ENCODE measurements at places on chromosomes 6 and 20. TPM values are rescaled to one million over a fixed set of nuclear protein-coding genes. Genes with fewer than 3 reads are reported as not detected.

DNA sequence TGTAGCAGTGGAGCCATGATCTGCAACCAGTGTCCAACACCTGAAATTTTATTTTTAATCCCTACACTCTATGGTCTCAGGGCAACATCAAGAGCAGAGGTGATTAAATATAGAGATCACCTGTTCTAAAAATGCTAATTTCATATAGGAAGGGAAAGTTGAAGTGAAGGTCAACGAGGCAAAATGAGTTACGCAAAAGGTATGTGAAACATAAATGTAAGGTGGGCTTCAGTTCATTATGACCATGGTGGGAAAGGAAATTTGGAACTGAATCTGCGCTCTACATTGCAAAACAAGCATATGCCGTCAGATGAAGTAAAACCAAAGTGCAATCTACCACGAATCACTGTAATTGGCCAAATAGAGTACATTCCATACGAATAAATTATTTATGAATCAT, 35.2 kb upstream of the STMND1 start:
- no peak for DNase-seq

Gene PCK1
- total RNA-seq, result 0.57 TPM

Gene NTSR1
- total RNA-seq, result not detected

DNA sequence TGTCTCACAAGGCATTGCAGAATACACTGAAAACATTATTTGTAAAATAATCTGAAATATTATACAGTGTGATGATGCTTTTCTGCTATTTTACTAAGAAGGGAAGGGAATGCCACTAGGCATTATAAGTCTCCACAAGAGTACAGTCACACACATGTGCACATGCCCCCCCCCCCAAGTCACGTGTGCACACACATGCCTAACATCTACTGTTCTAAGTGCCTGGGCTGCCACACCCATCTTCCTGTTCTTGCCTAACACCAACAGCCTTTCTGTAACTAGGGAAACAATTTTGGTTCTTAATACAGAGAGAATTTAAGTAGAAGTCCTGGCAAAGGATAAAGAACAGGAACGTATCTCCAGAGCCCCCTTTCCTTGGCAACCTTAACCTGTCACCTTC, 58.2 kb upstream of the BCLAF1 start:
- DNase-seq, result no peak

DNA sequence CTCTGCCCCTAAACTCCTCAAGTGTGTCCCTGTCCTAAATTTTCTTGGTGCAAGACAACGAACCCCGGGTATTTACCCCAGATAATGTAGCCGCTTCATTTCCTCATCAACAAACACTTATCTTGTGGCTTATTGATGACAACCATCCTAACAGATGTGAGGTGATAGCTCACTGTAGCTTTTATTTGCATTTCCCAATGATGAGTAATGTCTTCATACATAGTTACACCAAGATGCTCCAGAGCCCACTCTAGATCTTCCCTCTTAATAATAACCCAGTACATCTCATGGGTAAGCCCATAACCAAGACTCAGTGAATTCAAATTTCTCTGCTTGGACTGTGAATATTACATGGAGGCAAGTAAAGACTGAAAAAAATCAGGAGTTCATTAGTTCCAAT, 48.2 kb upstream of the BEND6 start:
- no peak for DNase-seq

Gene SPATA25
- total RNA-seq, result 8.6 TPM

- DNase-seq, result no peak
These were observed 256.1 kb upstream of the RUNX2 start for GRCh38 chr6:45072016-45072415.

DNA sequence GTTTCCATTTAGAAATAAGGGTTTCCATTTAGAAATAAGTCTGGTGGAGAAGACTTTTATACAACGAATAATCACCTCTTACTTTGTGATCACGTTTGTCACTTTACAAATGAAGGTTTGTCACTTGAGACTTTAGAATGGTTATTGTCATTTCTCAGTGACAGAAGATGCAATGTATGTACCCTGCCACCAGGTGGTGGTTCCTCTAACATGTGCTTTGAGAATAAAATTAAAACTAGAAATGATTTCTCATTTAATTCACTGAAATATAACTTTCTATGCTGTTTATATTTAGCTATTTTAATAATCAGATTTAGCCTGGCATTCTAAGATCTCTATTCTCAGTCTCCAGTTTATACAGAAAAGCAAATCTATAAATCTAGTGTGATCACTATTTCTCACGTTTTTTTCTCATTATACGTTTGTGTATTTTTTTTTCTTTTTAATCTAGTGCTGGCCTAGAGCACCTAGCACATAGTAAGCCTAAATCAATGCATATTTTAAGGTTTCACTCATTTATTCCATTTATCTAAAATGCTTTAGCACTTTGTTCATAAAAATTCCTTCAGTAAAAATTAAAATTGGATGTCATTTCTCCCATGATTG, 57.4 kb upstream of the TFAP2D start:
- DNase-seq, result no peak

DNA sequence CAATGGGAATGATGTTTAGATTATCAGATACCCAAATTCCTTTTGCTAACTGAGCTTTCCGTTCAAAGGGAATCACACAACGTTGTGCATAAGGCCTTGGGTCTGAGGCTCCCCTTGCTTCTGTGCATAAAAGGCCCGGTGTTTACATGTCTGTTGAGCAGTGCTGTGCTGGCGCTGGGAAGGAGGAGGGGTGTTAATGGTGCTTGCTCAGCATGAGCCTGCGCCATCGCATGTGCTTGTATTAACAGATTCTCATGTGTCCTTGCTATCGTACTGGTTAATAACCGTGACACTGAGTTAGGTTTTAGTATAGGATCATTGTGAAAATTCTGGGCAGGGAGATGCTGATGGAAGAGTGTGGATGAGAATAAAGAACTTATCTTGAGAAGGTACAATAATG, 62.3 kb upstream of the TRAF3IP2 start:
- no peak for DNase-seq

- DNase-seq, result no peak
These were observed 51.6 kb upstream of the TTPAL start for GRCh38 chr20:44424039-44424495.

Gene DEFB132
- not detected for total RNA-seq

- no peak for DNase-seq
These were observed 397.1 kb downstream of the ARHGAP18 start for GRCh38 chr6:129312880-129313279.

GRCh38 chr6:2310042-2310441, 64.6 kb upstream of the GMDS start:
- no peak for DNase-seq

Gene KIZ
- 22.4 TPM for total RNA-seq

Gene MRAP2
- total RNA-seq, result 5.3 TPM

Measured in ureter (tissue), 1 donor.